Stimulated activated CD4-positive, alpha-beta T cell treated with anti-CD3 and anti-CD28 coated beads, Interleukin-1b, Interleukin-23, amount 100 ng/mL, for 1 hour (primary cell): ENCODE measurements at places on chromosomes 11 and 22.

- DNase-seq: no peak
These were observed 620.5 kb upstream of the CCDC179 start for GRCh38 chr11:23480736-23481135.

- DNase-seq: no peak
These were observed 54.7 kb upstream of the LYVE1 start for GRCh38 chr11:10622957-10623791.

DNA sequence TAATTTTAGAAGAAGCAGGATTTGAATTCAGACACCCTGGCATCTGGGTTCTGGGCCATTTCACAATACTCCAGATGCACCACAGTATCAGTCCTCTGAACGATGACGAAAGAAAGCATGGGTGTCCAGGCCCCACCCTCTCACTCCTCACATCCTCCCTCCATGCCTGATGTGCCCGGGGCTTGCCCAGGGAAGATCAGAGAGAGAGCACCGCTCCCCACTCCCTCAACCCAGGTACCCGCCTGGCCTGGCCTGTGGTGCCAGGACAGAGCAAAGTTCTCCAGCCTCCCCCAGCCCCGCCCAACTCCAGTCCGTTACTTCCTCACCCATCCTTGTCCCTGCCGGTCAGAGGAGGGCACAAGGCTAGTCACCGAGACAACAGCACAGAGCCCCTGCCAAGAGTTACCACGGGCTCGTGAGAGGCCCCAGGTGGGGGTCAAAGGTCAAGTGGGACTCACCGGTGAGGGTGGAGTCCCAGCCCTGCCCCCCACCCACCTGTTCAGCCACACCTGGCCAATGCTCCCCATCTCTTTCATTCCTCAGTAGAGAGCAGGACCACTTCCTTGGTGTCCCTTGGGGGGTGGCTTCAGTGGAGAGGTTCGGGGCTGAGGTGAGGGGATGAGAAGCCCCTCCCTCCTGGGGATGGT, 8.1 kb downstream of the BCL9L start:
- DNase-seq: no peak

DNA sequence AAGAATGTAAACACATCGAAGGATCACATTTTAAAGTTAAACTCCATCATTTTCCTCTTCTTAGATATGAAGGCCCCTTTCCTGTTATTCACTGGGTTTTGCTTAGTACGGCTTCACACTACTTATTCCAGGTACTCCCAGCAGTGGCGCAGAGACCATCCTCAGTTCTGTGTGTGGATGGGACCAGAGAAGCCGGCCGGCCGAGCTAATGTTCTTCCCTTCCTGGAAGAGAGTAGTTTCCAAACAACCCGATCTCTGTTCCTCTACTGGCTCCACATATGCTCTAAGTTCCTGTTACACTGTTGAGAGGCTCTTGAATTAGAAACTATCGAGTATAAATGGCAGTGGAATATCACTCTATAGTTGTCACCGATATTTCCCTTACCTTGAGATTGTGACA, 684 bp upstream of the NFRKB start:
- no peak for DNase-seq

DNA sequence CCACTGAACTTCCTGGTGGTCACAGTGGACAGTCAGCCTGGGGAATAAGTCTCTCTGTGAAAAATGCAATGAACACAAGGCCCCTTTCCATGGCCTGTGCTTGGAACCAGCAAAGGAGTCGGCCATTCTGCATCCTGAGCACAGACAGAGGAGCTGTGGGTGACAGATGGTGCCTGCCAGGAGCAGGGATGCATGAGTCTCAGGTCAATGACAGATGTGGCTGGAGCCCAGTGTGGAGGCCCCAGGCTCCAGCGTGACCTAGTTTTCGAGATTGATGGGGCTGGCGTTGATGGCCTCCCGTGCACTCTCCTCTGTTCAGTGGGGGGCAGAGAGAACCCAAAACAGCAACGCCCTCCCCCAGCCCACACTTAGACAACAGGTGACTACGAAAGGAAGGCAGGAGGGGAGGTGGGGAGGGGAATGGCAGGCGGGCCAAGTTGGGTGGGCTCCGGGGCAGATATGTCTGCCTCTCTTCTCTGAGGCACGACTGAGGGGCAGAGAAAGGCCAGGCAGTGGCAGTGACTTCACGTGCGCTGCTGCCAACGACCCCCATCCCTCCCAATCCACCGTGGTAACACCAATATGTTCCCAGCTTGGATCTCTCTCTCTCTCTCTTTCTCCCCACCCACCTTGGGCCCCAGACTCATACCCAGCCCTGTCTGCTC, 34.4 kb upstream of the CD5 start:
- no peak for DNase-seq

DNA sequence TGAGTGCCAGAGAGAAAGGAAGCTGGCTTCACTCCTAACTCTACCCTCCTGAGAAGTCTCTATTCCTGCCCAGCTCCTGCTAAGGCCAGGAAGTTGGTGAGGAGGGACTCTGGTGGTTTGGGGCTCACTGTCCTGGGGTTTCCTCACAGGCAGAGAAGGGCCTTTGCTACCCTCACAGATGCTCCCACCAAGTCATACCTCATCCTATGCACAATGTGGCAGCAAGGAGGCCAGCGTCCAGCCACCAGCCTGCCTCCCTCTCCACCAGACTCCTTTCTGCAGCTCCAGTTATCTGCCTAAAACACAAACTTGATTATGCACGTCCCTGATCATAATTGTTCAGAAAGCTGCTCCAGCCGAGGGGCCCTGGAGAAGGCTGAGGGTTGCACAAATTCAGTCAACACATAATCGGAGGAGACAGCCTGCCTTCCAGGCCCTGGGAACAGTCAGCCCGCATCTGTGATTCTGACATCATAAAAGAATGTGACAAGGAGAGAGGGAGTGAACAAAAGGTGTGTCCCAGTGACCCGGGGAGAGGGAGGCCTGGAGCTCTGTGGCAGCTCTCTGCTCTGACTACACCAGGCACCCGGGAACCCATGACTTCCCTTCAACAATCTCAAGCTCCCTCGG, 28.8 kb downstream of the DKK3 start:
- no peak for DNase-seq
